Femur (tissue), 1 donor: ENCODE measurements at places on chromosomes 16 and 17.

GRCh38 chr17:30292286-30292858, 628 bp upstream of the BLMH start:
- no peak for DNase-seq

DNA sequence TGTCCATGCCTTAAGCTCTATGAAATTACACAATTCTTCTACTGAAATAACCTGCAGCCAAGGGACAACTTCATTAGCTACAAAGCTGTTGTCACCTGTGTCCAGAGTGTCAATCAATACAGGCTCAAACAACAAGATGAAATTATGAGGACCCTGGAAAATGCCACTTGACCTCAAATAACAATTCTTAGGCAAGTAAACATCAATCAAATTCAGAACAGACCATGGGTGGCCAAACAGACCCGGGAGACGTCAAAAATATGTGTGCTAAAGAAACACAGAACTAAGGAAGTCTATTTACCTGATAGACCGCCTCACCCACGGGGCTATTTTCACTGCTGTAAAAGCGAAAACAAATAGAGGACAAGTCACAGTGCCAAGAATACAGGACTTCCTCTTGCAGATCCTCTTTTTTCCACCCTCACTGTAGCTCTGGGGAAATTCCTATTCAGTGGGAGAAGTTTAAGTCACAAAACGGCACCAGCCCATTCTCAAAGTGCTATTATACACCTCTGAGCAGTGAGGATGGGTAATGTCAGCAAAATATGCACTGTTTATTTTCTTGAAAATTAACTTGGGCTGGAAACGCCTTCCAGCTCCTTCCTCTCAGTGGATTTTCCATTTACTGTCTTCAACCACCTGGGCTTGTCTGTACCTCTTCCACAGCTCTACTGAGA, 2.7 kb downstream of the LITAF start:
- no peak for DNase-seq

GRCh38 chr17:18960241-18960665, 8.3 kb downstream of the SLC5A10 start:
- no peak for DNase-seq

DNA sequence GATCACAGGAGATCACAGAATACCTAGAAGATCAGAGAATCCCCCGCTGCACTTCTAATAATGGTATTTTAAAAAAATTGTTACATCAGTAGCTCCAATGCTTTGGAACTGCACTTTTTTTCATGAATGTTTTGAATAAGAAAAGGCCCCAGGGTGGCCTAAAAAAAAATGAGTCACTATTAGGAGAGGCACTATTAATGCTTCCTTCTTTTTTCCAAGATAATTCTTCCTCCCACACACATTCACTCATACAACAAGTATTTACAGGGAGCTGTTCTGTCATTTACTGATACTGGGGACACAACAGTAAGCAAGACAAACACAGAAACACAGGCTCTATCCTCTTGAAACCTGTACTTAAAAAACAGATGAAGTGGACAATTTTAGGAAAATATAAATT, 675 bp upstream of the PDZD9 start:
- DNase-seq = no peak

GRCh38 chr17:30969989-30970830, 629 bp upstream of the RNF135 start:
- DNase-seq = peak; percentile 35

- DNase-seq = no peak
Observed at GRCh38 chr17:17180741-17181525, 25.2 kb downstream of the PLD6 start.

- no peak for DNase-seq
Observed at GRCh38 chr17:73013816-73014663, 78.4 kb downstream of the SLC39A11 start.

DNA sequence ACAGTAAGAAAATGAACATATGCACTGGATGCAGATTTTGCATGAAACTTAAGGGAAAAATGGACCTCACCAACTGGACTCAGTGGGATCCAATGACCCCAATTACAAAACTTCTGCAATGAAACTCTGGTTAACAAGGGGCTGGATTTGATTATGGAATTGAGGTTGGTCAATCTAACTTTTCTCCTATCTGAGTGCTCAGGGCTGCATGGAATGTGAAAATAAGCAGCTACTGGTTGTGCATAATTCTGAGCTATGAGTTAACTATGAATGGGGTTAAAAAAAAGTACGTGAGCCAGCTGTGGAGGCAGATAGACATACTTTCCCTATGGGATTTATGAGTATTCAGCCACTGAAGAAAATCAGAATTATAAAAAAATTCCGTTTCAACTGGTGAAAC, 9.2 kb downstream of the FAM20A start:
- DNase-seq = no peak

- no peak for DNase-seq
Observed at GRCh38 chr17:21276264-21276588, 8.3 kb upstream of the MAP2K3 start.

DNA sequence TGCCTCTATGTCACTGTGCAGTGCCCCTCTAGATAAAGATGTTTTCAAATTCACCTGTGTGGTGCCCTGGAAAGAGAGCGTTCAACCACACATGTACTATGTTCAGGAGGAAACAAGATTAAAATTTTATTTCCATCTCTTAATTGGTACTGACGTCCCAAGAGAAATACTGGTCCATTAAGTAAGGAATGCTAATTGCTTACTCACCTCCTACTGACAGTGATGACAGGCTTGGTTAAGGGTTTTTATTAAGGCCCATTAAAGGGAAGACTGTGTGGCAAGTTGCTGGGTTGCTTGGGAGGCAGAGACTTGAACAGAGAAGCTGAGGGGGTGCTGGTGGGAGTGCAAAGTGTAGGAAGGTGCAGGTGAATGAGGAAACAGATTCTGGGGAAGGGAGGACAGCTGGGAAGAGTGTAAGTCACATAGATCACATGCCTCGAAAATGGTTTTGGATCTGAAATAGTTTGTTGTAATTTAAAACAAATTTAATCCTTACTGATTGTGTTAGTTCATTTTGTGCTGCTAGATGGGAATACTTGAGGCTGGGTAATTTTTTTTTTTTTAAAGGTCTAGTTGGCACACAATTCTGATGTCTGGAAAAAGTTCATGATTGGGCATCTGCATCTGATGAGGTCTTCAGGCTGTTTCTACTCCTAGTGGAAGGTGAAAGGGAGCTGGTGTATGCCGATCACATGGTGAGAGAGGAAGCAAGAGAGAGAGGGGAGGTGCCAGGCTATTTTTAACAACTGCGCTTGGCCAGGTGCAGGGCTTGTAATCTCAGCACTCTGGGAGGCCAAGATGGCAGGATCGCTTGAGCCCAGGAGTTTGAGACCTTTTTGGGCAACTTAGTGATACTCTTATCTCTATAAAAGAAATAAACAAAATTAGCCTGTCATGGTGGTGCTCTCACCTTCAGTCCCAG, 140.5 kb downstream of the CACNG3 start:
- no peak for DNase-seq

GRCh38 chr16:30950516-30951065, 1.7 kb downstream of the ORAI3 start:
- peak; percentile 44 for DNase-seq

GRCh38 chr16:25081702-25082101, 29.8 kb upstream of the LCMT1 start:
- no peak for DNase-seq

GRCh38 chr16:69013991-69014390, 91.5 kb upstream of the HAS3 start:
- no peak for DNase-seq

DNA sequence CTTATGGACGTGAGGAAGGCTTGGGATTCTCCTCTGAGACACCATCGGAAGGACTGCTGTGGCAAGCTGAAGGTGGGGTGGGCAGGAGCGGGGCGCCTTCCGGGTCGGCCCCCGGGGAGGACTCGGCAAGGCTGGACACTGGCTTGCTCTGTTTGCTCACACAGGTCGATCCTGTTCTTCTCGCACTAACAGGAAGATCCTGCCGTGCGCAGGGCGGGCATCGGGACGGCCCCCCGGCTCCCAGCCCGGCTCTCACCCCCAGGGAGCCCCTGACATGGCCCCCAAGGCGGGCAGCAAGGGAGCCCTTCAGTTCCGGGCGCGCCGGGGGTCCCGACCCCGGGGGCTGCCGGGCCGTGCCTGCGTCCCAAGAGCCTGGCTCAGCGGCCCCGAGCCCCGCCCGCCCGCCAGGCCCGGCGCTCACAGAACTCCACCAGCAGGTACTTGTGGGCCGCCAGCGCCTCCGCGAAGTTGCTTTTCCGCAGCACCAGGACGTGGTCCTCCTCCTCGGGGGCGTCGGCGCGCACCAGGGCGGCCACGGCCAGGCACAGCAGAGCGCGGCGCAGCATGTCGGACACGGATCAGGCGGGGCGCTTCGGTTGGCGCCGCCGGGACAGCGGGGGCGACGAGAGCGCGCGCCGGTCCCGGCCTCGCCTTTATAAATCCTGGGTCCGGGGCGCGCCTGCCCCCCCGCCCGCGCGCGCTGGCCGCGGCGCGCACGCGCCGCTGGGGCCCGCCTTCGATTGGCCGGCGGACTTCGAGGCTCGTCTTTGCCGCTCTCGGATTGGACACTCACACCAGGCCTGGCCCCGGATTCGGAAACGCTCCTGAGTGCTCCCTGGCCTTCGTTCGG, at the start of gene P4HB:
Gene P4HB, minus strand, starts transcription at position 630 of the 850 bp plus-strand sequence. Its CDS starts 64 bp downstream, at position 566.
- no peak for DNase-seq

DNA sequence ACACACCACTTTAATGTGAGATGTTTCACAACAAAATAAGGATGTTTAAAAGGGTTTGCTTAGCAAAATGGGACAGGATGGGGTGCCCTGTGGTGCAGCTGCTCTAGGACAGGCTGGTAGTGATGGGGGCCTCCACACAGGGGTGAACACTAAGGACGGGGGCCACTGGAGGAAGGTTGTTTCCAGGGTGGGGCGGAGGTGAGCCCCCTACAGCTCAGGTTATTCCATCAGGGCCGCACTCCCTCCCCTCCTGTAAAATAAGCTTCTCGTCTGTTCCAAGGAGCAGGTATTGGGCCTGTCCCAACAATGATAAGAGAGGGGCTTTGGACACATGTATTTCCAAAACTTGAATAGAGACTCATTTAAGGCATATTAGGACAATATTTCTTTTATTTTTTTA, 1.9 kb upstream of the HEXD start:
- no peak for DNase-seq

GRCh38 chr16:7644811-7645210, 312.2 kb downstream of the RBFOX1 start:
- no peak for DNase-seq

DNA sequence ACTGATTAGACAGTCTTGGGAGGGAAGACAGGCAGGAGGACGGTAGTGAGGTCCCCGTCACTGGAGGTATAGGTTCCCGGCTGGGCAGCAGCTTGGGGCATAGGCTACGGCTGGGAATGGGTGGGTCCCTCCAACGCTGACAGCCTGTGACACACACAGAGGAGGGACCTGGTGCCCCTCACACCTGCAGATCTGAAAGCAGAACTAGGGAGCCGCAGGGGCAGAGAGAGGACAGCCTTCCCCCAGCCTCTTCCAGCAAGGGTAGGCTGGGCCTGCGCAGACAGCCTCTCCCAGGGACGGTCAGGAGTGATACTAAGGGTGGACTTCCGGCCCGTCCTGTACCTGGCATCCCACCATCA, 2.0 kb downstream of the P2RX1 start:
- no peak for DNase-seq

- no peak for DNase-seq
Observed at GRCh38 chr17:8360751-8361150, 15.8 kb downstream of the KRABD2 start.

GRCh38 chr16:81511371-81511770, 66.8 kb downstream of the CMIP start:
- no peak for DNase-seq

DNA sequence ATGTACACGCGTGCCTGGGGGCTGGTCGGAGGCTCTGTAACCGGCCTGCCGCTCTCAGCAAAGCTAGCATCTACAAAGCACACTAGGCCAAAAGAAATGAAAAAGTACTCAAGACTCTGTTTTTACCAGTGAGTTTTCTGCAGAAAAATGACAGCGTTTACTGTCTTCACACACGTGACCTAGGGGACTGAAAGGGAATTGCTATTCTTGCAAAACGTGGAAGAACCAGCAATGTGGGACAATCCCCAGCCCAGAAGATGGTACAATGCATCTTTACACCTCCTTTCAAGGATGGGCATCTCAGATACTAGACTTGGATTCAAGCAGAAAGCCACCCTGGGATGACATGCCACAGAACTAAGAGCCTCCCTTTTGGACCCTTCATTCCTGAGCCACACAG, 41.5 kb downstream of the NDEL1 start:
- DNase-seq = no peak

- DNase-seq = no peak
Observed at GRCh38 chr17:45732926-45733505, 51.1 kb upstream of the CRHR1 start.

- no peak for DNase-seq
Observed at GRCh38 chr16:15553313-15554088, 89.5 kb downstream of the MARF1 start.

GRCh38 chr17:14790521-14790920, 474.6 kb downstream of the PMP22 start:
- peak; percentile 38 for DNase-seq

- no peak for DNase-seq
Observed at GRCh38 chr17:14593956-14594355, 293.1 kb downstream of the HS3ST3B1 start.

DNA sequence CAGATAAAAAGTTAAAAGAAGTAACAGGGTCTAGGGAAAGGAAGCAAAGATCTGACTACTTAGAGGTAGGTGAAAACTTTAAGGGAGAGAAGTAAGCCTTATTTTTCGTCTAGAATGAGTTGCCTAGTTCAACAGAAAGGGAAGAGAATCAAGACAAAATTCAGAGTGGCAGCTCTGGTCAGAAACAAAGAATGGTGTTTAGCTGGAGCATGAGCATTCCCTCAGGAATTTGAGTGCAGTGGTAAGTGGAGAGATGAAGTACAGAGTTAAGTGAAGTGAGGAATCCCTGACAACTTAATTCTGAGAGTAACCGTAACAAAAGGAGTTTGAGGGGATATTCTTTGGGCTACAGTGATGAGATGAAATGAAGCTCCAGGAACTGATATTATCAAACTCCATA, 11.5 kb downstream of the SMG6 start:
- DNase-seq = no peak

DNA sequence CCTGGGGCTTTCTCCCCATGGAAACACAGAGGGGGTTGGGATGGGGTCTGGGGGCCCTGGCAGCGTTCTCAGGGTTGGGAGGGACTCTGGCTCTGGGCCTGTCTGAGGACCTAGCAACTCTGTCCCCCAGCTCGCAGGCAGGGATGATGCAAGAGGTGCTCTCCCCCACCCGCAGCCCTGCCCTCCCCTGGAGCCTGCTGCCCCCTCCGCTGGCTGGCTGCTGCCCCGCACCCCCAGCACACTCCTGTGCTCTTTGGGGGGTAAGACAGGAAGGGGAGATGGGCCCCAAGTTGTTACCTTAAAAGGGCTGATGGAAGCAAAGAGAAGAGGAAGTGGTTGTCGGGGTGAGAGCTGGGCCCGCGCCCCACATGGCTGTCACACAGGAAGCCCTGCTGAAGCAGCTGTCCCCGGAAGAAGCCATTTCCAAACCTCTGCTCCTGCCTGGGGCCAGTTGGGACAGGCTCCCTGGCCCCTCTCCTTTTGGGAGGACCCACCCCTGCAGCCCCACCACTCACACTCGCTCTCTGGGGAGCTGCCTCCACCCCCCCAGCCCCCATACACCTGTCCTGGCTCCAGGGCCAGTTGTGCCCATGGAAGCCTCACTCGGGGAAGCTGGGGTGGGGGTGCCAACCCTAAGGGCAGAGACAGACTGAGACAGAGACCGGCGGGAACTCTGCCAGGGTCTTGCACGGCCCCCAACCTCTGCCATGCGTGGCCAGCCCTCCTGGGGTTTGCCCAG, 2.5 kb downstream of the CORO1A start:
- DNase-seq = peak; percentile 67
